ENCODE measurements at places on chromosomes 3 and 15.
A peak's percentile ranks its signal among the peaks of the same experiment; 100 is the strongest.

DNA sequence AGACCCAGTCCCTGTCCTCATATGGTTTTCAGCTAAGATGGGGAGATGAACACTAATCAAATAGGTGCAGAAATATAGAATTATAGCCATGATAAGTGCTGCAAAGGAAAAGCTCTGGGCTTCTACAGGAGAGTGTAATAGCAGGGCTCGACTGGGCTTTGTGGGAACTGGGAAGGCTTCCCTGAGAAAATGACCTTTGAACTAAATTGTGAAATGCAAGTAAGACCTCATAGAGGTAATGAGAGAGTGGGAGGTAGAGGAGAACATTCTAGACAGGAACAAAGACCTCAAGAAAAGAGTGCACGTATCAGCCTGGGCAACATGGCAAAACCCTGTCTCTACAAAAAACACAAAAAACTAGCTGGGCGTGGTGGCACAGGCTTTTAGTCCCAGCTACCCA, 231.6 kb downstream of the ABHD5 start:
- no peak for DNase-seq

GRCh38 chr3:152258448-152259393, 10.0 kb upstream of the MBNL1 start:
- peak; percentile 48 for DNase-seq

DNA sequence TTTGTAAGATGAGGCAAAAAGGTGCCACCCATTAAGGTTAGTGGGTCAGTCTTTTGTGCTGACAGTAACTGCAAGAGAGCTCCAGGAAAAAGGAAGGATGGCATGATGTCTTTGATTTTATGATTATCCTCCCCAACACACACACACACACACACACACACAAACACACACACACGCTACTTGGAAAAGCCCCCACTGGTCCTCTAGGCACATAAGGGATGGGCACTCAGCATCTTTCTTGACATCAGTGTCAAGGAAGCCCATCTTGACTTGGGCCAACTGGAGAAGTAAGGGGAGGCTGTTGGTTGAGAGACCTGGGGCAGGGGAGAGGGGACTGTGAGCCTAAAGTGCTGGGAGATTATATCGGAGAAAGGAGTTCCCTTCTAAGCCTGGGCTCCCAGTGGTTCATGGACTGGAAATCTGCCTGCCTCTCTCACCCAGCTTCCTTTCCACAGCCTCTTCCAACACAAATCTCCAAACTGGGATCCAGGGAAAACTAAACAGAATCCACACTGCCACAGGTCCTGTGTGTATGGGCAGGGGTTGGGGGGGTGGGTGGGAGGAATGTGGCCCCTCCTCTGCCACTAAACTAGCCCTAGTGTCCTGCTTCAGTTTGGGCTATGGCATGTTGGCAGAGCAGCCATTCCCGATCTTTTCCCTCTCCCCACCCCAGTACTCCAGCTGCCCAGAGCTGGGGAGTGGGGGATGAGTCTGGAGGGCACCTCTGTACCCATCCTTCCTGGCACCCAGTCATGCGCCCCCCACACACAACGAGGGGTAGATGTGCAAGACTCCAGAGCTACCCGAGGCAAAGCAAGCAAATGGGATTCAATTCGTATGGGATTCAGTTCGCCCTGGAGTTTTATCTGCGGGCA, 1.6 kb downstream of the AMOTL2 start:
- DNase-seq, result no peak

DNA sequence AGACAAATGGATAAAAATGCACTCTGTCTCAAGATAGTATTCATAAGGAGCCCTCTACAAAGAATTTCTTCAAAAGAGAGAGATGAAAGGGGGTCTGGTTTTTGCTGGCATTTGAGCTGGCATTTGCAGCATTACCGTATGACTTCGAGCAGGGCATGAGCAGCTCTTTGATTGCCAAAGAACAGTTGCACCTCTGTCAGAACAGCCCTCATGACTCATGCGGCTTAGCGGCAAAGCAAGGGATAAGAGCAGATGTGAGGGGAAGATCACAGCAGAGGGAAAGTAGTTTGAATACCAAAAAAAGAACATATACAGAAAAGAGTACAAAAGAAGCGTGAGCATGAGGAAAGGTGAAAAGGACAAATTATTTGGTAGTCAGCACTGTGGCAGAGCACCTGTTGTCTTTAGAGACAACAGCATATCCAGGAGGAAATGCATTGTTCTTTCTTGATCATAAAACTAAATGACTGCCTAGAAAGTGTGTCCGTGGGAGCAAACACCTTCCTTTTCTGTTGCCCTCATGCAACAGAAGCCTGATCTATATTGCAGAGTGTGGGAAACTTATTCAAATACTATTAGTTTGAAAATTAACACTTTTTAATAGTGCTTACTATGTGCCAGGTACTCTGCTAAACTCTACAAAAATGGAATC, 80.5 kb upstream of the SLC24A5 start:
- DNase-seq, result no peak

- DNase-seq, result no peak
Observed at GRCh38 chr3:150681057-150681456, 22.7 kb downstream of the ERICH6 start.

DNA sequence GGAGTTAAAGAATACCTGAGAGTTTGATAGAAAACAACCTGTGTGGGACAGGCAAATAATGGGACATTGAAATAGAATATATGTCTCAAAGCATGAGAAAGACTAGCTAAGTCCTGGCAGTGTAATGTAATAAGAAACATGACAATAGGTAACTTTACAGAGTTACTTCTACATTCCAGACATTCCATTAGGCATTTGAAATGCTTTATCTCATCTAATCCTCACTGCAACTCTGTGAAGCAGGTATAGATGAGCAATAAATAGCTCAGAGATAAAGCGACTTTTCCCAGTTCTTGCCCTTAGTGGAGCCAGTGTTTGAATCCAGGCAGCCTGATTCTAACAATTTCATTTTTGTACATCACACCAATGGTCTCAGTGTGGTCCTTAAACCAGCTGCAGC, 76.8 kb downstream of the CPNE4 start:
- no peak for DNase-seq

- no peak for DNase-seq
Observed at GRCh38 chr15:75989875-75990274, 22.3 kb downstream of the NRG4 start.

- no peak for DNase-seq
Observed at GRCh38 chr15:100108846-100109245, 232.9 kb downstream of the ADAMTS17 start.

- DNase-seq, result no peak
Observed at GRCh38 chr3:49163609-49164008, 2.5 kb downstream of the CCDC71 start.

- DNase-seq, result no peak
Observed at GRCh38 chr15:31278061-31278445, 48.6 kb upstream of the KLF13 start.

- no peak for DNase-seq
Observed at GRCh38 chr3:39410893-39411292, 4.4 kb downstream of the RPSA start.

DNA sequence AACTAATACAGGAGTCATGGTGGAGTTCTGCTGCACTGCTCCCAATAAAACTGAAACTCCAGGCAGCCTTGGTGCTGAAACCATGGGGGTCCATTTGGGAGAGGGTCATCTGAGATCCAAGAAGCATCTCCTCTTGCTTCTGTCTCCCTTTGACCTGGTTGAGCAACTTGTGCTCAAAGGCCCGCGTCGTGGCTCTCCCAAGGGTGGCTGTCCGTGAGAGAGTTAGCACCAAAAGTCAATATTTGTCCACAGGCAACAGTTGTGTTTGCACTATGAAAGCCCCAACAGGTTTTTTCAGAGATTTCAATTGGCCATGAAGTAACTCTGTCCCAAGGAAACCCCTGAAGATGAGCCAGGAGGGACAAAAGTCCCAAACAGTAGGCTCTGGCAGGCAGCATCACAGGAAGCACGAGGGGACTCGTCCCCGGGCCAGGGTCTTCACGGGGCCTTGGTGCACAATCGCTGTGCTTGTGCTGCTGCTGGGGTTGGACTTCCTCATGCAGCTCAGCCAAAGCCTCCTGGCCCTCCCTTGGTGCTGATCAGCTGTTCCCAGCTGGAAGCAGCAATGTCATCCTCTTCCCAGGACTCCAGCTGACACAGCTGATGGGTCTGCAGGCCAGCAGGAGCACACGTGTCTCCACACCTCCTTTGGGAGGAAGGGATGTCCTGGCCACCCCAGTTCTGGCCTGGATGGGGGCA, 39.4 kb upstream of the WNT5A start:
- no peak for DNase-seq

GRCh38 chr3:41711651-41712050, 250.3 kb downstream of the ULK4 start:
- DNase-seq, result no peak

DNA sequence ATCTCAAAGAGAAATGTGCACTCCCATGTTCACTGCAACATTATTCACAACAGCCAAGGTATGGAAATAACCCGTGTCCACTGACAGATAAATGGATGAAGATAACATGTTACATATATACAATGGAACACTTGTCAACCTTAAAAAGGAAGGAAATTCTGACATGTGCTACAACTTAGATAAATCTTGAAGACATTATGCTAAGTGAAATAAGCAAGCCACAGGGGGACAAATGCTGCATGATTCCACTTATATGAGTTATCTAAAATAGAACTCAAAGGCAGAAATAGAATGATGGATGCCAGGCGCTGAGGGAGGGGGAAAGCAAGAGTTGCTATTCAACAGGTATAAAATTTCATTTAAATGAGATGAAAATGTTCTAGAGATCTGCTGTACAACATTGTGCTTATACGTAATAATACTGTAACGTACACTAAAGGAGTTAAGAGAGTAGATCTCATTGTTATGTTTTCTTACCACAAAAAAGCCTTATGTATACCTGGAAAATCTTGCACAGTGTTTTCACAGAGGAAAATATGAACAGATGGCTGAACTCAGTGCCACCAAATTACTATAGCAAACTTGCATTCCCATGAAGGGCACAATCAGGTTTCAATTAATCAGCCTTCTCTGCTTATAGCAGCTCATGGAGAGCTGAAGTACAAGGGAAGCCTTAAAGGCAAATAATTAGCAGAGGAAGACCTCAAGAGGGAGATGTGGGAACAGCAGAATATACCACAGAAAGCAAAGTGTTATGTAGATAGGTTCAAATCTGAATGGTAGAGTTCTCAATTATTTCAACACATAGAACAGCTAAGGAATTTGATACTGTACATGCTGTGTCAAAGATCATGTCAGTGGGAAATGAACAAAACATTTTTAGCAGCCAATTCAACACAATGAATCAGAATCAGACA, 8.1 kb upstream of the VPS39 start:
- DNase-seq, result no peak

GRCh38 chr3:105362021-105362665, 4.6 kb upstream of the ALCAM start:
- DNase-seq, result no peak

DNA sequence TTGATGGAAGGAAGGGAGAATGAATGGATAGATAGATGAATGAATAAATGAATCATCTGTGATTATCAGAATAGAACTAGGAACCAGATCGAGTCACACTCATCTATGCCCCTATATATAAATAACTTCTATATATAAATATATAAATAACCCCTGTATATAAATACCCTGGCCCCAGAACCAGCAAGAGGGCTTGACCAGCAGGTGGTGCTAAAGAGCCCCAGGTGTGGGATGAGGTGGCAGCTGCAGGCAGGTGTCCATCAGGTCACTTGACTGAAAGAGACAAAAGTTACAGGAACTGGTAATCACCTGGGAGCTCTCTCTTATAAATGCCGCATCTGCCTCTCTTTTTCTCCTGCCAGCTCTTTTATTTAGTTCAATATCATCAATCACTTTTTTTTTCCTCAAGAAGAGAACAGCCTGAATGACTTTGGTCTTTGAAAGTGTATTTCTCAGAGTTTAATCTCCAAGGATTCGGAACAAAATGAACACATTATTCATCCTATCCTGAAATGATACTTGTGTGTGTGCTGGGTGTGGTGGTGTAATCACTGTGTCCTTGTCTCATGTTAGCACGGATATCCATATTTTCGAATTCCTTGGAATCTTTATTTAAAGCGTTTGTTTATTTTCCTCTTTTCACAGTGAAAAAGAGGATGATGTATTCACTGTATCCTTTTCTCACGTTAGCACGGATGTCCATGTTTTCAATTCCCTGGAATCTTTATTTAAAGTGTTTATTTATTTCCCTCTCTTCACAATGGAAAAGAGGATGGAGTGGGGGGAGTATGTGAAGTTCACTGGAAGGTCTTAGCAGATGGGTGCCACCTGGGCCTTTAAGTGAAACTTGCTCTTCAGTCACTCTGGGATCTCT, 35.4 kb upstream of the ATG7 start:
- DNase-seq, result peak; percentile 72

GRCh38 chr3:73508330-73508954, 116.3 kb downstream of the PDZRN3 start:
- DNase-seq, result no peak

DNA sequence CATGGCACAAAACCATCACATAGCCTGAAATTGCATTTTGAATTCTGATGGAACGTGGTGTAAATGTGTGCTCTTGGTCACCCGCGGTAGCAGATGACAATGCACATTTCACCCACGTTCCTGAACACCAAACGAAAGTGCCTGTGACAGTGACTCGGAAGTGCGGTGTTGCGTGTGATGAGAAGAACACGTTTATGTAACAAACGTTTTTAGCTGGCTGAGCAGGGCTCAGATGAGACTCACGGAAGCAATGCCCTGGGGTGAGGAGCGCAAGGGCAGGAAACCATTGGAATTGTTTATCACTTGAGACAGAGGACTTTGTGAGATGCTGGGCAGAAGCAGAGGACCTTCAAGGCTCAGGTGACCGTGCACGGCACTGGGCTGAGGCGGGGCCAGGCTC, 449.2 kb upstream of the CFAP20DC start:
- no peak for DNase-seq

DNA sequence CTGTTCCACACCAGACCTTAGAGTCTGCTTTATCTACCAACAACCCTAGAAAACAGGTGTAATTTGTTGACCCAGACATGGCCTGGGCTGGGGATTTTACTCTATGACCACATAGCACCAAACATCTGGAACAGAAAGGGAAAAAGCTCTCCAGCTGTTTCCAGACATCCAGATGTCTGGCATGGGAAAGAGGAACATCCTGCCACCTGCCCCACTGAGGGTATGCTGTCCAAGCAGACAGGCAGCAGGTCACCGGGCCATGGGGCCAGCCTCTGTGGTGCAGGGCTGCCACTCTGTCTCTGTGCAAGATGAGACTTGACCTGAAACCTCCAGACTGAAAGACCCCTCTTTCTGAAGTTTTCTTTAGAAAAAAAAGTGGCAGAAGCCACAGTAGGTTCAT, 359.3 kb upstream of the ICE2 start:
- DNase-seq, result no peak

GRCh38 chr3:99458013-99458412, 180.4 kb upstream of the COL8A1 start:
- DNase-seq, result no peak

DNA sequence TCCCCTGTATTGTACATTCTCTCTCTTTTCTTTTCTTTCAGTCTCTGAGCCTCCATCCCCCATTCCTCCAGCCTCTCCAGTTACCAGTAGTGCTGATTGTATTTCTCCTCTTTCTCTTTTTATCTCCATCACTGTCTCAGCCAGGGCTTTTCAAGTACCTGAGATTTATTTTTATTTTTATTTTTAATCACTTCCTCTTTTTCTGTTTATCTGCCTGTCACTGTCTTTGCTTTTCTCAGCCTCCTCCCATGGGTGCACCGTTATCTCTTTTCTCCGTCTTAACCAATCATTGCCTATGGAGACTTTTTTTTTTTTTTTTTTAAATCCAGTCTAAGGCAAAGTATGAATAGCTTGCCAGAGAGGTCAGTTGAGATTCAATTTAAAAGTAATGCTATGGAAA, 359.3 kb downstream of the GAP43 start:
- no peak for DNase-seq

- no peak for DNase-seq
Observed at GRCh38 chr3:72899349-72899765, 11.5 kb downstream of the GXYLT2 start.

GRCh38 chr15:31255732-31256377, 70.8 kb upstream of the KLF13 start:
- no peak for DNase-seq

Data from activated CD8-positive, alpha-beta memory T cell treated with anti-CD3 and anti-CD28 coated beads for 1 hour (primary cell).